ENCODE measurements at places on chromosomes 1 and 21.
A peak's percentile ranks its signal among the peaks of the same experiment; 100 is the strongest.

DNA sequence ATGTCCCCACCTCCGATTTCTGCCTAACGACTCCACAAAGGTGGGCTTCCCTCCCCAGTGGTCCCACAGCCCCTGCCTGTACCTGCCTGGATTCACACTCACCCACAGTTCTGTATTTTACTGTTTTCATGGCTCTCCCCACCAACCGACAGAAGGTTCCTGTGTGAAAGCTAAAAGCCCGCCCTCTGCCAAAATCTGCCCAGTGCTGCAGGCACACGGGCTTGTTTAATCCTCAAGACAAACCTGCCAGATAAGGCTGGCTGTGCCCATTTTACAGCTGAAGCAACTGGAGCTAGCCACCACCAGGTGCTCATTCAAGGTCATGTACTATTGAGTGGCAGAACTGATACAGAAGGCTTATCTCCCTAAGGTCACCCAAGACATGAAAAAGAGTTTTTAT is 114.5 kb downstream of the HIVEP3 start:
- DNase-seq = no peak

- DNase-seq = peak; percentile 74
These were observed 26.6 kb upstream of the HPDL start for GRCh38 chr1:45299981-45300668.

- DNase-seq = no peak
These were observed 2.8 kb downstream of the RGS8 start for GRCh38 chr1:182681568-182681912.

DNA sequence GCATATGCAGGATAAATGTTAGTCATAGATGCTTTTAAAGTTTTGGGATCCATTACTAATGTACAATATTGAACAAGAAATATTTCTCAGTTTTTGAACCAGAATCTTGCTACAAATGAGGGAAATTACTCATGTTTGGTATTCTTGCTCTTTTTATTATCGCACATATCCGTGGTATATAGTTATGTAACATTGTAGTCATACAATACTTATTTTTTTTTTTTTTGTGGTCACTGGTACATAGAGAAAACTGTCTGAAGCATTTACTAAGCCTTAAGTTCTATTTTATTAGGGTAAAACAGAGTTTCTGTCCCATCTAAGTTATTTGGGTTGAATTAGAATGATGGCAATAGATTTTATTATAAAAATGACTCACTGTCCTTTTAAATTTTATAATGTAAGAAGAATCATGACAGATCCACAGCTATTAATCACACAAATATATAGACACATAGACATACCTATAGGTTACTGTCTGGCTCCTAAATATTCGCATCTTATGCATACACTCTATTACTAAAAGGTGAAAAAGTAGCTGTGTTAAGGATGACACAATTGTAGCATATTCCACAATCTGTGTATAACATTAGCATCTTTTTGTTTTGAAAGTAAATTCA is 18.0 kb upstream of the PRKAA2 start:
- peak; percentile 53 for DNase-seq

DNA sequence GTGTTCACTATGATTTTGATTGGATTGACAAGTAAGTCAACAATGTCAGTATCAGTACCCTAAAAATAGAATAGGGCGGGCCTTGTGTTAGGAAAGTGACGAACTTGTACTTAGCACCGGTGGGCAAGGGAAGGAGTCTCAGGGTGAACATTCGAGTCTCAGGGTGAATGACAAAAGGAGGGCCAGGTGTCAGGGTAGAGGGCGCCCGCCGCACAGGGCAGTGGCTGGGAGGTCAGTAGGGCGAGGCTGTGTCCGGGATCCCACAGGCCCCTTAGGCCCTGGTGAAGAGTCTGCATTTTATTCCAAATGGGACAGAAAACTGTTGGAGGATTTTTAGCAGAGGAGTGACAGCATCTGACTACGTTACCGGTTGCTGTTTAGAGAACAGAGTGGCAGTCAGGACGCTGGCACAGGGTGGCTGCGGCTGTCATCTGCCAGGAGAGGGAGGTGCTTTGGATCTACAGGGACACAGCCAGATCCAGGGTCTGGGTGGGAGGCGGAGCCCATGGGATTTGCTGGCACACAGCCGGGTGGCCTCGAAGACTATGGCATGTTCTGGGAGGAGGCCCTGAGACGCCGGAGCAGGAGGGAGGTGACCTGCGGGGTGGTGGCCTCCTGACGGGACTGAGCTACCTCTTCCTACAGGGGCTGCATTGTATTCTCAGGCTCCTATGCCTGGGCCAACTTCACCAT is 11.0 kb downstream of the AGTRAP start:
- no peak for DNase-seq

DNA sequence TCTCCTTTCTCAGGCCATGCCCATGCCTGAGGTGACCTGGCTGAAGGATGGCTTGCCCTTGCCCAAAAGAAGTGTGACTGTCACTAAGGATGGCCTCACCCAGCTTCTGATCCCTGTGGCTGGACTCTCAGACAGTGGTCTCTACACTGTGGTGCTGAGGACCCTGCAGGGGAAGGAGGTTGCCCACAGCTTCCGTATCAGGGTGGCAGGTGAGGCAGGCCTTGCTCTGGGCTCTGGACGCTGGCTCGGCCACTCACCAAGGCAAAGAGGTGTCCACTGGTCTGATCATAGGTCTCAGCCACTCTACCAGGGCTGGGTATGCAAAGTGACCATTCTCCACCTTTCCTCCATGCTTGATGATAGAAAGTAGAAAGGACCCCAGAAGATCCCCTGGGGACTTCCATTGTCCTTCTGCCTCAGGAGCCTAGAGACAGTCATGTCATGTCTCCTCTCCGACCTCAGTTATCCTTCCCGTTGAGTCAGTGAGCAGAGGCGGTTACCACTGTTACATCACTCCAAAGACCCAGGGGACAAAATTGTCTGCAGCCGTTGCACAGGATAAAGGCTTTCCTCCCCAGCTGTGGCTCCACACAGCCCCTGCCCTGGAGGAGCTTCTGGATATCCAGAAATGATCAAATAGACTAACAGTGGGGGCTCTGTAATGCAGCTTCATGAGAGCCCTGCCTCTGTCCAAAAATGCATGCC is 34.2 kb downstream of the IGFN1 start:
- peak; percentile 48 for DNase-seq

- no peak for DNase-seq
These were observed 17.0 kb upstream of the LRRC8C start for GRCh38 chr1:89615676-89616598.

DNA sequence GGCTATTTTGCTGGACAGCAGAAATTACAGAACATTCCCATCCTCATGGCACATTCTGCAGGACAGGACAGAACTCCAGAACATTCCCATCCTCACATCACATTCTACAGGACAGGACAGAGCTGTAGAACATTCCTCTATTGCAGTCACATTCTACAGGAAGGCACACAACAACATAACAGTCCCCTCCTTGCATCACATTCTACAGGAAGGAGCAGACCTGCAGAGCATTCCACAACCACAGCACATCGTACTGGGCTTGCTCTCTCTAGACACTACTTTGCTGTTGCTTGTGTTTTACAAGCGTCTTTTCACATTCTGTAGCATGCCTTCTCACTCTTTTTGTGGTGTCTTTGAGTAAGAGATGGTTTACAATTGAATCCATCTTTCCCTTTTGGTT is 26.8 kb upstream of the ABCB10 start:
- DNase-seq = no peak

DNA sequence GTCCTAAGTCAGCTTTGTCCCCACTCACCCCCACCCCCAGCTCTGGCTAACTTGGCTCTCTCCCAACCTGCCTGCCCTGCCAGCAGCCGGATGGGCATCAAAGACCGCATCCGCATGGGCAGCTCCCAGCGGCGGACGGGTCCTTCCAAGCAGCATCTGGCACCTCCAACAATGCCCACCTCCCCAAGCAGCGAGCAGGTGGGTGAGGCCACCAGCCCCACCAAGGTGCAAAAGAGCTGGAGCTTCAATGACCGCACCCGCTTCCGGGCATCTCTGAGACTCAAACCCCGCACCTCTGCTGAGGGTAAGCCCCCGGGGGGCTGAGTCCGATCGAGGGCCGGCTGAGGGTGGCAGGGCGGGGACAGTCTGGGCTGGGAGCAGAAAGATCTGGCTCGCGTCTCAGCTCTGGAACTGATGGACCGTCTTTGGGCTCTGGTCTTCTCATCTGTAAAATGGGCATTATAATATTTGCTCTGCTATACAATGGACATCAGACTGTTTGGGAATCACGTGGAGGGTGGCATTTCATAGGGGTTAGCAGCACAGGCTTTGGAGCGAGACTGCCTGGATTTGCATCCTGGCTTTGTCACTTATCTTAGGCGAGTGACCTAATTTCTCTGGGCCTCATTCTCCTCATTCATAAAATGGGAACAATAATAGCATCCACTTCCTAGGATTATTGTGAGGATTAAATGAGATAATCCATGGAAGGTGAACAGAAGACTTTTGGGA is 31.0 kb downstream of the CITED4 start:
- DNase-seq = no peak

- DNase-seq = no peak
These were observed 430.9 kb downstream of the LMO4 start for GRCh38 chr1:87759421-87760087.

DNA sequence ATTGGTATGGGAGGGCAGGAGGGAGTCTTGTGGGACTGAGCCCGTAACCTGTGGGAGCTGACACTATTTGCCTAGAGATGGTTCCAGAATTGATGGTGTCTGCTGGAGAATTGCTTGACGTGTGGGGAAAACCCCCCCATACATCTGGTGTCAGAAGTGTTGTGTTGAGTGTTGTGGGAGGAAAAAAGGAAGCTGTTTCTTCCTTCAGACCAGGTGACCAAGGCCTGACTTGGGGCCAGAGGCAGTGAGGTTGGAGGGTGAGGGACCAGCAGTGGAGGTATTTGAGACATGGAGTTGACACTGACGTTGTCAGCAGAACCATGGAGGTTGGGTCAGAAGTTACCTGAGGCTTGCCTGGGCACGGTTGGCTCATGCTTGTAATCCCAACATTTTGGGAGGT is 8.3 kb downstream of the SHISAL2A start:
- DNase-seq = no peak

GRCh38 chr1:208759255-208759654 is 515.1 kb upstream of the PLXNA2 start:
- no peak for DNase-seq

DNA sequence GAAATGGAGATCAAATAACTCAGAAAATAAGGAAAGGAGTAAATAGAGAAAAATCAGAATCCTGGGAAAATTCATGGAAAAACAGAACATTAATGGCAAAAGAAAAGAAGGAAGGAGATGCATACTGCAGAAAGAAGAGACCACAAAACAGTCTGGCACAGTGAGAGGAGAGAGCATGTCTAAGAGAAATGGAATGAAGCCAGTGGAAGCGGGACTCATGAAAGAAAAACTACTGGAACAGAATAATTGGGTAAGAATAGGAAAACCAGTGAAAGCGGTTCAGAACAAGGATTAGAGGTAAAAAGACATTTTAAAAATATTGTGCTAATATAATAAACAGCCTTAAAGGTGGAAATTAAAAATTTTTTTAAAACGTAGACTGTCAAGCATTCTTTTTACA is 93.6 kb upstream of the GREM2 start:
- DNase-seq = peak; percentile 87

DNA sequence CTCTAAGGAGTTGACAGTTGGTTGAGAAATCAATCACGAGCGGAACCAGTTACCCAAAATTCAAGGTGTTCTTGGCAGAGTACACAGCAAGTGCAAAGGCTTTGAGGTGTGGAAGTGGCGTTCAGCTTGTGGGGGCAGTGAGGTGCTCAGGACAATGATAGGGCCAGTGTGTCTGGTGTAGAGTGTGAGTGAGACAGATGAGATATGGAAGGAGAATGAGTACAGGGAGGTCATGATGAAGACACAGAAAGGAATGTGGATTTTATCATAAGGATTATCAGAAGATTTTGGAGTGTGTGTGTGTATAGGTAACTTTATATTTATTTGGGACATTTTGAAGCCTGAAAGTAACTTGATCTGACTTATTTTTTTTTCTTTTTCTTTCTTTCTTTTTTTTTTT is 40.9 kb downstream of the IFI44 start:
- DNase-seq = no peak

GRCh38 chr1:59751801-59752200 is 62.9 kb upstream of the HOOK1 start:
- DNase-seq = peak; percentile 24

DNA sequence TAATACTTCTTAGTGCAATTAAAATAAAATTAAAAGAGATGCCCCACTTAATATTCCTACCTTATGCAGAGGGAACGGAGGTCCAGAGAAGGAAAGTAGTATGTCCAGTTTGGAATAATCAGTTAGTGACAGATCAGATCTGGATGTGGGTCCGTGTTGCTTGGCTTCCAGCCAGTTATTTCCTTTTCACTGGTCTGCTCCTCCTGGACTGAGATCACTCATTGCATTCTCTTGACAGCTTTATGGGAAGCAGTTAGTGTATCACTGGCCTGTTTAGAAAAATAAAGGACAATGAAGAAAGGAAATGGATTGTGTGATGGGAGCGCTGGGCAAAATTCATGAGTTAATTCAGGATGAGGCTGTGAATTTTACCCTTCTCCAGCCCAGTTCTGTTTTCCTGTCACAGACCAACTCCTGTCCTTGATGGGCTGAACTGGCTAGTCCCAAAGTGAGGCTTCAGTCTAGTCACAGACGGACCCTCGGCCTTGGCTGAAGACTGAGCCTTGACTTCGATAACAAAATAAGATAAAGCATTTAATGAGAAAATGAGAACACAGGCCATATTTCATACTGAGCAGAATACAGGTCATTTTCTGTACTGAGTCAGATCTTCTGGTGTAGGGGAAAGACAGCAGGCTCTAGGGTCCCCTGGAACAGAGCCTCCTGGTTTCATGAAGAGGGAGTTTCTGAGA is 85.2 kb upstream of the TRABD2B start:
- DNase-seq = no peak

GRCh38 chr21:28133116-28133515 is 859.6 kb downstream of the LTN1 start:
- DNase-seq = peak; percentile 26

DNA sequence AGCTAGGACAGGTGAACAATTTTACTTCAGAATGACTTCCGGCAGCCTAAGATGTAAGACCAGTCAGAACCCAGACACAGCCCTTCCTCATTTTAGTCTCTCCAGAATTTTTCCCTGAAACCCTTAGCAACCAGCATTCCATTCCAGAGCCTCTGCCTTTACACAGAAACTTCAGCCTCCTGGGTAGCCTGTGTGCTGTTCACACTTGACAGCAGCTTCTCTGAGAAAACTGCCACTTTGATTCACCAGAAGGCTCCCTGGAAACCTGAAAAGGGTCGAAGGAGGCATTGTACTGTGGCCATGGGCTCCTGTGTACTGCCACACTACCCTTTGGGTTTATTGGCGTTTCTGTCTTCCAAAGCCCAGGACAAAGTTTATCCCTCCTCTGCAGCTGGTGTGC is 17.4 kb downstream of the HYI start:
- no peak for DNase-seq
